ENCODE measurements at places on chromosomes 3 and 15.

DNA sequence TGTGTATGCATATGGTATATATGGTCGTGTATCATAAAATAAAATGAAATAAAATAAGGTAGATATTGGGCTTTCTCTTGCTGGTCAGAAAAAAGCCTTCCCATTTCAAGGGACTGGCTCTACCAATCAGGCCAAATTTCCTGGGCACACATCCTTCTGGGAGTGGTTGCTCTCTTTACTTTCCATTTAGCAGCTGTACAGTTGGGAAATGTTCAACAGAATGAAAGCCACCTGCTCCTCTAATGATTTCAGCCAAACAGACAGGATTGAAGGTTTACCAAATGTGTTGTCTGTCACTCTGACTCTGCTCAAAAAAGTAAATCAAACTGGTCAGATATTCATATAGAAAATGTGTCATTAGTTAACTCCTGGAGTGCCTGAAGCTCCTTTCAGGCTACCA, 380.4 kb downstream of the ROBO2 start:
- DNase-seq = no peak

DNA sequence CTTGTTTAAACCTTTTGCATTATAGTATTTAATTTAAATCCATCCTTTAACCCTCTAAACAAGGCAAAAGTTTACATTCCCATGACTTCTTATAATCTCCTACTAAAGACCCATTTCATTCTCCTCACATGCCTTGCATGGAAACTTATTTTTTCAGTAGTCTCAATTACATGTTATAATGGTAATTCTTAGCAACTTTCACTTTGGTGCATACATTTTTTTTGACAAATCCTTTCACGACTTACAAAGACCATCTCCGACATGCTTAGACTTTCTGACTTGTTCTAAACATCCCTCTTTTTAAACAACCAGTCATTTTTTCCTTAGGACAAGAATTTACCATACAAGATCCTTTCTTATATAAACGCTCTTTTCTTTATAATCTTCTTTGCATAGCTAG, 615.4 kb upstream of the GBE1 start:
- DNase-seq = no peak

GRCh38 chr3:183854318-183855035, 29.1 kb upstream of the MAP6D1 start:
- no peak for DNase-seq

- no peak for DNase-seq
Observed at GRCh38 chr3:38842266-38842965, 26.4 kb upstream of the SCN10A start.

- DNase-seq = no peak
Observed at GRCh38 chr3:44030285-44030684, 211.4 kb upstream of the TOPAZ1 start.

DNA sequence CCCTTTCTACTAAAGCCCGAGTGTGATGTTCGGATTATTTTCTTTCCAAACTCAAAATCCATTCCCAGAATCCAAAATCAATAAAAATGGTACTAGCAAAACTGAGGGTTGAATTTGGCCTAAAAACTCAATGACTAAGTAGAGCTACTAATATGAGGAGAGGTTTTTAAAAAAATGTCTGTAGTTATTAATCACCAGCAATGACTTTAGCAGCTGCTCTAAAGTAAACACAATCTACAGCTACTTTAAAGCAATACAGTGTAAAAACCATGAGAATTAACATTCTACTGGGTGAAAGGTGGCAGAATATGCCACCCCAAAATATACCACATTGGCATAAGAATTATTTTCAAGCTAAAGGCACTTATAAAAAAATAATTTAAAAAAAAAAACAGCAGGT, 23.5 kb downstream of the FHIT start:
- no peak for DNase-seq

GRCh38 chr15:40941528-40942336, 11.5 kb upstream of the CHAC1 start:
- peak; percentile 17 for DNase-seq

DNA sequence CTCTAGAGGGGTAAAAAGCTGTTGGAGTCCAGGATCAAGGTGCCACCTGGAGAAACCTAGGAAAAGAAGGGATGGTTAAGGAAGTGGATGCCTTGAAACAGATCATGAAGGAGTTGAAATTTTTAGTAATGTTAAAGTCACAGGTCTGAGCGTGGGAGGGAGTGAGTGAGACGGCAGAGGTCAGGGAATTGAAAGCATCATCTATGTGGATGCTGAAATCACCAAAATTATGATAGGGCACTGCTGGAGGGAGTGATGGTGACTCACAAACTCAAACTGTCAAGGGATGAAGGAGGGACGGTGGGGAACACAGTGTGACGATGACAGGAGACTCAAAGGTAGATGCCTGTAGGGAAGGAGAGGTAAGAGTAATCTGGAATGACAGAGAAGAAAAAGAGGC, 205.7 kb downstream of the OSBPL10 start:
- no peak for DNase-seq

- no peak for DNase-seq
Observed at GRCh38 chr3:31242026-31242960, 290.4 kb upstream of the STT3B start.

DNA sequence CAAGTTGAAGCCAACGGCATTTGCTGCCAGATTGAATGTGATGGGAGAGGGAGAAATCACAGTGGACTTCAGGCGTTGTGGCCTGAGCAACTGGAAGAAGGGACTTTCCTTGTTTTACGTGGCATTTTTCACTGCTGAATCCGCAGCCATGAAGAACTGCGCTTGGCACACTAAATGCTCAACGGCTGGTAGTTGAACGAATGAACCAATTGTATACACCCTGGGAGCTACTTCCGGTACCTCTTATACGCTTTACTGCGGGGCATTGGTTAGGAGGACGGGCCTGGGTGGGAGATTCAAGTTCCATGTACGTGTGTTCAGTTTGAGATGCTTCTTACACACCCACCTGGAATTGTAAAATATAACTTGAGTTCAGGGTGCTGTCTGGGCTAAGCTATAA, 5.2 kb downstream of the SYNM start:
- no peak for DNase-seq

GRCh38 chr3:98980915-98981596, 79.6 kb upstream of the DCBLD2 start:
- no peak for DNase-seq

- no peak for DNase-seq
Observed at GRCh38 chr3:174614036-174614435, 245.1 kb upstream of the NAALADL2 start.

GRCh38 chr3:23590424-23591273, 215.1 kb upstream of the UBE2E1 start:
- DNase-seq = no peak

- DNase-seq = no peak
Observed at GRCh38 chr15:40364251-40364650, 6.2 kb downstream of the DISP2 start.

- DNase-seq = no peak
Observed at GRCh38 chr15:77819048-77819850, 186.5 kb upstream of the LINGO1 start.

DNA sequence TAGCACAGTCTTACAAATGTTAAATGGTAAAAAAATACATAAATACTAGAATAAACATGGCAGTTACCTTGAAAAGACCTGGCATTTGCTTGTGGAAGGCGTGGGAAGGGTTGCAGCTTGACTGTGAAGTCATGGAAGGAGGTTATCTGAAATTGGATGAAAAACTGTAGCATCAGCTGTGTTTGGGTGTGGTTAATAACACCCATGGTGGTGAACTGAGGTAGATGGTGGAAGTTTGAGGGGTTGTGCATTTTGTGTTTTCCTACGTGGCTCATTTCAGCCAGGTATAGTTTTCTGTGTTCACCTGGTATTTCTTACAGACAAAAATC, 46.5 kb downstream of the PSMD6 start:
- DNase-seq = no peak

DNA sequence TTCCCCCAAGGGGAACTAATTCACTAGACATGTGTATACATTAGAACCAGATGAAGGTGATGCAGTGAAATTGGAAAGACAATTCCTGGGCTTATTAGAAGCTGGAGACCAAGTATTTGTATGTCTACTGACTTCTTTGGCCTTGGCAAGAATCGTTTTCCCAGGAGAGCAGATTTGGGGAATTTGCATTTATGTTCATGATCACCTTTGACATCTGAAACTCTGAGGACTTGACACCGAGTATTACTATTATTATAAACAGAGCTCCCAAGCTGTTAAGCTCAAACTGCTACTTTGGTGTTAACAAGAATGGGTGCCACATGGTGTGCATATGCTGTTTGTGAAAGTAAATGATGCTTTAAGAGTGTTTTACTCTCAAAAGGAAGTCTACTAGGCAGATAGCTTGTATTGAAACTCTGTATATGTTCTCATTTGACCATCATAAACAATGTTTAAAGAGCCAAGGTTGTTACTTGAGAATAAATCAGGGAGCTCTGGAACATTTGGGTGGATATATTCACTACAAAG, 519.8 kb upstream of the GOLIM4 start:
- DNase-seq = no peak

DNA sequence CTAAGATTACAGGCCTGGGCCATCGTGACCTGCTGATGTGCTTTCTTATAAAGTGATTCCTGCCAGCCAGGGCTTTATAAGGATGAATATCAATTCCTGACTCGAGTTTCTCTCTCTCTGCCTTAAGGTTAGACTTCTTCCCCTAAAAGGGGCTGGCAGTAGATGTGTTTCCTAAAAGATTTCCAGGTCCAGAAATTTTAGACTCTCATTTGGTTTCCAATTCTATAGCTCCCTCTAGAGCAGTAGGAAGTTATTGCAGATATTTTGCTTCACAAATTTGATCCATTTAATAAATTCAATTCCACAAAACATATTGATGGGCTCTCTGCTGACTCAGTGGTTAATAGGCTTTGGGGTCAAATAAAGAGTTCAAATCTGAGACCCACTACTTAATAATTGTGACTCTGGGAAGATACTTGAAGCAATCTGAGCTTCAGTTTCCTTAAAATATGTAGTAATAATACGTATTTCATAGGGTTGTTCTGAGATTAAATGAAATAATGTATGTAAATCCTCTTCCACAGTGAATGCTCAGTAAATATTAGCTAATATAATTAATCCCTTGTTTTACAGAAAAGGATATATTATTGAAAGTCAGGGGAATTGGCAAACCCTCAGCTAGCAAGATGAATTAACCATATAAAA, 2.1 kb downstream of the TRIM69 start:
- no peak for DNase-seq

DNA sequence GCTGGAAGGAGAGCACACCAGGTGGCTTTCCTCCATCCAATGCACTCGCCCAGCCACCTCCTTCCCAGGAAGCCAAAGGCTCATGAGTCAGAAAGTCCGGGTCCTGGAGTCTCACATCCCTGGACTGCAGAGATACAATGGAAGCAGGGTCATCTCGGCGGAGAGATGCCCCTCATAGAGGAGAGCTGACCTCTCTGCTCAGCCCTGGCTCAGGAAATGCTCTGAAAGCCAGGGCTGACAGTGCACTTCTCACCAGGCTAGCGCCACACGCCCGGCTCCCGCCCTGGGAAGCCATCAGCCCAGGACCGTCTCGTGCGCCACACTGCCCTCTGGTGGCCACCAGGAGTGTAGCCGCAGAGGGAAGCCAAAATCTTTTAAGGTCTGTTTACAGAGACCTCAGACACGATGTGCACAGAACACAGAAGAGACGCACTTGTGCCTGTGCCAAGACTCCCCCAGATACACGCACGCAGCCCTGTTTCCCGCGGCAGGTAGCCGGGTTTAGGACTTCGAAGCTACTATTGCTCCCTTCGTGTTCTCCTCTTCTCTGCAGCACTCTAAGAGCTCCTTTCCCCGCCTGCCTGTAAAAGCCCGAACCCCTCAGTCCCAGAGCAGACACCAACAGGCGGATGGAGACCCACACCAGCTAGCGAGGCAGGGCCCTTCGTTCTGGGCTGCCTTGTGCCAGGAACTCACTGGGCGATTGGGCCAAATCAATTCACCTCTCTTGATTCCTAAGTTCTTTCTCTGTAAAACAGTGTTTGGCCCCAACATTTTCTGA, 9.7 kb downstream of the NTRK3 start:
- peak; percentile 44 for DNase-seq

GRCh38 chr3:180804916-180805315, 107.6 kb upstream of the FXR1 start:
- DNase-seq = peak; percentile 7

GRCh38 chr15:64905941-64906340, 5.8 kb upstream of the ANKDD1A start:
- no peak for DNase-seq

DNA sequence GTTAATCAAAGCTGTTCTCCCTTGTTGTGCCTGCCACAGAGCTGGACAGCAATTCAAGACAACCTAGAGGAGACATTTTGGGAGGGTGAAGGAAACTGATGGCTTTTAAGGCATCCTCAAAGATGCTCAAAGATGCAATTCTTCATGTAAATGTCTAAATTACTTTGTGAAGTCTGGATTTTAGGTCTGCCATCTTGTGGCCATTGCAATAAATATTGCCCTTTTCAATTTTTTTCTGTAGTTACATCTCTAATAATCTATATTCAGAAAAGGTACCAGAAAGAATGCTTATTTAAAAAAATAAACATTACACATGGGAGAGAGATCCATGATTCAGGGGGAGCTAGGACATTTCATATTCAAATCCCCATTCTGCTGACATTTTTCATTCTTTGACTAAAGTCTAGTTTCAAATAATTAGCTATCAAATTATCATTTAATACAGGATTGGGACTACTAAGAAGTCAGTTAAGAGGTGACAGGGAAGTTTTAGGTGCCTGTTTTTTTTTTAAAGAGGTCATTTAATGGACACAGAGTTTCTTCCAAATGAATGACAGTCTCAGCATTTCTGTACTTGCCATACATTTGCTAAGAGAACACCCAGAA, 259.8 kb upstream of the WNT5A start:
- no peak for DNase-seq

DNA sequence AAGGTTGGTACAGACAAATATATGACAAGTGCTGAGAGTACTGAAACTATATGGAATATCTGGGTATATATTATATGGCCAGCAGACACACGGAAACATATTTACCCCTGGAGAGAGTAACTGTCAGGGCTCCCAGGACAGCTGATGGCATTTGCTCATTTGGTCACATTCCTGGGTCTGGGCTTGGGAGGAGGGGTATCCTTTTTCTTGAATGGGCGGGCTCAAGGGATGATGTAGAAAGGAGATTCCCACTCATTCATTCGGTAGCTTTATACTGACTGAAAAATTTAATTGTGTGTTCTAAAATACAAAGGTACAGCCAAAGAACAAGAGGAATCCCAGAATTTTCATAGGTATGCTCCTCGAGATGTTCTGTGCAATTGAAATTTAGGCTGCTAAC, 131.0 kb downstream of the KCNAB1 start:
- DNase-seq = no peak

DNA sequence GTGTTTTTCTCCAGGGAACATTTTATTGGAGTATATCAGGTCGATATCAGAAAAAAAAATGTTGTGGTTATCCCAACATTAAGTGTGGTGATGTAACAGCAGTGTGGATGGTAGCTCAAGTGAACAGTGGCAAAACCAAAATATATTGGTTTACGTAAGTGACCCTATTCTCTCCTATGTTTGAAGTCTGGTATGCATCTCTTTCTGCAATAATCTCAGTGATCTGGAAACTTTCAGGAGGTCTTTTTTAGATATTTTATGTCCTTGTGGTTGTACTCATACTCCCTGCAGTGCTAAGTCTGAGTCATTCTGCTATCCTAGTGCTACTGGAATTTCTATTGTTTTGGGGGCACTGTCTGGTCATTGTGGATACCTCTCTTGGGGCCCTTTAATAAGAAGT, 137.9 kb downstream of the SNRPN start:
- DNase-seq = no peak

Measured in hypothalamus (tissue), 51 donors.